ENCODE measurements at places on chromosomes 2 and 18.
A peak's percentile ranks its signal among the peaks of the same experiment; 100 is the strongest.

DNA sequence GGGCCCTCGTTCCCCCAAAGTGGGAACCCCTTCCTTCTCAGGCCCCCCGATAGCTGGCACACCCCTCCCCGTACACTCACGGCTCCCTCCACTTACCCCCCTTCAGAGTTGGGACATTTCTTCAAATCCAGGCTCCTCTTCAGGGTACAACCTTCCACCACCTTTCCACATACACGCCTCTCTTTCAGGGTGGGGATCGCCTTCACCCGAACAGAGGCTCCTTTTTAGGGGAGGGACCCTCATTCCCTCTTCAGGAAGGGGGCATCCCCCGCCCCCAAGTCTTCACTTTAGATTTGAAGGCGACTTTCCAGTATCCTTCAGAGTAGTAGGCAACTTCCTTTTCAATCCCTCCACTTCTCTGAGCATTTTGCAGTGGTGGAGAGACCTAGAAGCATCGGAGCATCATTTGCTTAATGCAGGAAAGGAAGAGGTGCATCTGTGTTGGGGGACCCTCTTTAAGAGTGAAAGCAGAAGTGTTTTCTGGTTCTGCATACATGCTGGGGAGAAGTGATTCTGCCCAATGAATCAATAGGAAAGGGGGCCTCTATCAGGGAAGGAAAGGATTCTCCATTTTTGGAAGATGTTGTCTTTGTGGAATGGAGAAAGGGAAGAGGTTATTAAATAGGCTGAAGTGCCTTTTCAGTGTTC is 845 bp downstream of the EML4 start:
- peak; percentile 20 for DNase-seq

GRCh38 chr2:203704430-203704829 is 2.0 kb upstream of the CD28 start:
- DNase-seq, result no peak

- no peak for DNase-seq
Measured at GRCh38 chr2:224670203-224670602, 46.0 kb downstream of the CCDC195 start.

DNA sequence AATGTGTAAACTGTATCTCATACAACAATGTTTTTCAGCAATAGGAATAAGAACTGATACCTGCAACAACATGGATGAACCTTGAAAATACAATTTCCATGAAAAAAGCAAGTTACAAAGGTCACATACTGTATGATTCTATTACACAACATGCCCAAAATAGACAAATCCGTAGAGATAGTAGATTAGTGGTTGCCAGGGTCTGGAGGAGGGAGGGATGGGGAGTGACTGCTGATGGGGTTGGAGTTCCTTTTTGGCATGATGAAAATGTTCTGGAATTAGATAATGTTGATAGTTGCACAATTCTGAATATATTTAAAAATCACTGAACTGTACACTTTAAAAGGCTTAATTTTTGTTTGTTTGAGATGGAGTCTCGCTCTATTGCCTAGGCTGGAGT is 33.8 kb downstream of the UBXN4 start:
- no peak for DNase-seq

GRCh38 chr2:67256892-67257291 is 140.2 kb upstream of the ETAA1 start:
- no peak for DNase-seq

DNA sequence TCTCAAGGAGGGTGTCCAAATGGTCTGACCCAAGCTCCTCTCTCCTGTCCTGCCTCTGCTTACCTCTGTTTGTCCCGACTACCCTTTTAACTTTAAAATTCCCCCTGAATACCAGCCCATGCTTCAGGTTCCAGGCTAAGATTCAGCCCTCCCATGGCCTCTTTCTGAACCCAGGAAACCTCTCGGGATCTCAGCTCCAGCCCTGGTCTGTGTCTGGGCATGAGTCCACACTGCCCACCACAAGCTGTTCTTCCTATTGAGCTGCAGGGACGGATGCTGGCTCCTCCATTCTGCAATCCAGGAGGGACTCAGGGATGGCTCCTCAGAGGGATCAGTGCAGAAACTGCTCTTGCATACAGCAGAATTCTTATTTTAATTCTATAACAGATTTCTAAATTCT is 78.9 kb downstream of the MYT1L start:
- DNase-seq, result no peak

GRCh38 chr2:230582851-230583283 is 129.8 kb upstream of the CAB39 start:
- DNase-seq, result peak; percentile 20

- no peak for DNase-seq
Measured at GRCh38 chr2:120586507-120587278, 149.0 kb upstream of the GLI2 start.

DNA sequence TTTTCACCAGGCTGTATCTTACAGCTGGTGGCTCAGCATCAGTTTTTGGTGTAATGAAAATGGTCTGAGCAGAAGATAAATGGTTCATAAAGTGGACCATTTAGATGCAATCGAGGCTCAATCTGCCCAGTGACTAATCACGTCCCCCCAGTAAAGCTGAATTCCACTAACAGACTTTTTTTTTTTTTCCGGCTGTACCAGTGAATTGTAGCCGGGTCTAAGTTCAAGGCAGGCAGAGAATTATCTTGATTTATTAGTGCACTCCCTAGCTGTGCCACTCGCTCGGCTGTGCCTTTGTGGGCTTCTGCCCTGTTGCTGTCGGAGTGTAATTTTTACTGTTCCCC is 215.1 kb upstream of the POU3F3 start:
- DNase-seq, result no peak

DNA sequence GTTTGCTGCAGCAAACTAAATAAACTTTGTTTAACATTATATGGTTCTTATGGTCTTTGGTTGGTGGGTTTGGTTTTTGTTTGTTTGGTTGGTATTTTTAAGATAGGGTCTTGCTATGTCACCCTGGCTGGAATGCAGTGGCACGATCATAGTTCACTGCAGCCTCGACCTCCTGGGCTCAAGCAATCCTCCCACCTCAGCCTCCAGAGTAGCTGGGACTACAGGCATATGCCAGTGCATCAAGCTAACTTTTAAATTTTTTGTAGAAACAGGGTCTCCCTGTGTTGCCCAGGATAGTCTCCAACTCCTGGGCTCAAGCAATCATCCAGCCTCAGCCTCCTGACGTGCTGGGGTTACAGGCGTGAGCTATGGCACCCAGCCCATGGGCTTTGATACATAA is 7.1 kb upstream of the RPRD1A start:
- no peak for DNase-seq

DNA sequence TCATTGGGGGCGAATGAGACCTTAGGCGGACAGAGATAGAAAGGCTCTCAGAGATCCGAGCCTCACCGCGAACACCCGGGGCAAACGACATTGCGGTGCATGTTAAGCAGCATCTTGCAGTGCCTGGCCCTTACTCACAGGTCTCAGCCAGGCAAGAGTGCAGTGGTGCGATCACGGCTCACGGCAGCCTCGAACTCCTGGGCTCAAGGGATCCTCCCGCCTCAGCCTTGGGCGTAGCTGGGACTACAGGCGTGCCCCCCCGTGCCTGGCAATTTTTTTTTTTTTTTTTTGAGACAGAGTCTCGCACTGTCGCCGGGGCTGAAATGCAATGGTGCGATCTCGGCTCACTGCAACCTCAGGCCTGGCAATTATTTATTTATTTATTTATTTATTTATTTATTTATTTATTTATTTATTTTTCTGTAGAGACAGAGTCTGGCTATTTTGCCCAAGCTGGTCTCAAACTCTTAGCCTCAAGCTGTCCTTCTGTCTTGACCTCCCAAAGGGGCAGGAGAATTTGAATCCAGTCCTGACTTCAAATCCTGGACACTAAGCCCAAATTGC is 1.3 kb downstream of the LAMA3 start:
- DNase-seq, result peak; percentile 36

DNA sequence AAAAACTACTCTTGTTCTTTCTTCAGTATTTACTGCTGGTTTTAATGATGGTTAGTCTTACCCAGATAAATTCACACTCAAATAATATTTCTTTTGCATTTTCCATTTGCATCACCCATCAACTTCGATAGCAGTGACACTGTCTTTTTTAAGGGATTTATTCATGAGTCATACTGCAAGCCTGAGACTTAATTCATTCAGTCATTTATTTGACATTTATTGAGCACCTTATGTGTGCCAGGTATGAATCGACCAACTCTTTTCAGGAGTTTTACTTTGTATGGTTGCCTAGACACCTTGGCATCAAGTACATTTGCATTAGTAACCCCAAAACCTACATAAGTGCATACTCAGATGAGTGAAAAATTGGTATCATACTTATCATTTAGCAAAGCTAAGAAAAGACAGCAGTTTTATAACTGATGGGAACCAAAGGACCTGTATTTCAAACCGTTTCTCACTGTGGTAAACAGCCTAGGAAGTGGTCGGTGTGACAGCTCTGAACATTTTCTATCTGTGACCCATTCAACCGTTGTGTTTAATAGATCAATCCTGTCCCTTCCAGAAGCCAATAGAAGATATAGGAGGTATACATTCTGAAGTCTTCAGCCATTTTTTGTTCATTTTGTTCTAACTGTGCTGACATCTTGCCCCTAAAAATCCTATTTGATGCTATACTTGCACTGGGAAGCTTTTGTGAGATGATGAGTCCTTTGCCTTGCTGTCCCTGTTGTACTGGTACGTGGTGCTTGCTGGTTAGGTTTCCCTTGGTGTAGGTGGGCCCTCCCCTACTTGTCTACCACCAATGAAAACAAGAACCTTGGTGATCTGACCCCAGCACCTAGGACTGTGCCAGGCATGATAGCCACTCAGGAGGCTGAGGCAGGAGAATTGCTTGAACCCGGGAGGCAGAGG is 484.7 kb upstream of the RAB12 start:
- peak; percentile 17 for DNase-seq

DNA sequence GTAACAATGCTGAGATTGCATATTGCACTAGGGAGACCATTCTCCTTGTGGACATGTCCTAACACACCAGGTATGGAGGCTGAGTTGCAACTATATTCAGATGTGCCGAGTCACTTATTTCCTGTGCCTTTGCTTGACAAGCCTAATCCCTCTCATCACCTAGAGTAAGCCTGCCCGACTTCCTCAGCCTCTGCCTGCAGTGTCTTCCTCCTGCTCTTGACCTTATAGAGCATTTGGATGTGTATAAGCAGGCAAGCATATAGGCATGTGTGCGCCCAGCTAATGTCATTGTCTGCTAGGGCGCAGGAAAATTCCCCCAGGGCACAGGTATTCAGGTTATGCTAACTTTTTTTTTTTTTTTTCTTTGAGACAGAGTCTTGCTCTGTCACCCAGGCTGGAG is 316.9 kb downstream of the CDH2 start:
- DNase-seq, result no peak

DNA sequence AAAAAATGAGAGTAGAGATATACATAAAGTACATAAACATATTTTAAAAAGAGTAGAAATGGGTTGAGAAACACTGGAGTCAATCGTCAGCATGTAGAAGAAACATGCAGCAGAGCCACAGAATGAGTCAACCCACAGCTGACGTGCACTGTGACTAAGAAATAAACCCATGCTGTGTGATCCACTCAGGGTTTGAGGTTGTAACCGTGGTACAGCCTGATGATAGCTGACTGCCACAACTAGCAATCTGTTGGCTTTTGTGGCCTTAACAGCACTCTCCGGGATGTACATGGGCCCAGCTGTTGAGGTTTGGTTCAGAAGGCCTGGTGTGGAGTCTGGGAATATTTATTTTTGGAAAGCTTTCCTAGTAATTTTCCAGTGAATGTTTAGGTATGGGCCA is 554.4 kb upstream of the MEX3C start:
- DNase-seq, result no peak

DNA sequence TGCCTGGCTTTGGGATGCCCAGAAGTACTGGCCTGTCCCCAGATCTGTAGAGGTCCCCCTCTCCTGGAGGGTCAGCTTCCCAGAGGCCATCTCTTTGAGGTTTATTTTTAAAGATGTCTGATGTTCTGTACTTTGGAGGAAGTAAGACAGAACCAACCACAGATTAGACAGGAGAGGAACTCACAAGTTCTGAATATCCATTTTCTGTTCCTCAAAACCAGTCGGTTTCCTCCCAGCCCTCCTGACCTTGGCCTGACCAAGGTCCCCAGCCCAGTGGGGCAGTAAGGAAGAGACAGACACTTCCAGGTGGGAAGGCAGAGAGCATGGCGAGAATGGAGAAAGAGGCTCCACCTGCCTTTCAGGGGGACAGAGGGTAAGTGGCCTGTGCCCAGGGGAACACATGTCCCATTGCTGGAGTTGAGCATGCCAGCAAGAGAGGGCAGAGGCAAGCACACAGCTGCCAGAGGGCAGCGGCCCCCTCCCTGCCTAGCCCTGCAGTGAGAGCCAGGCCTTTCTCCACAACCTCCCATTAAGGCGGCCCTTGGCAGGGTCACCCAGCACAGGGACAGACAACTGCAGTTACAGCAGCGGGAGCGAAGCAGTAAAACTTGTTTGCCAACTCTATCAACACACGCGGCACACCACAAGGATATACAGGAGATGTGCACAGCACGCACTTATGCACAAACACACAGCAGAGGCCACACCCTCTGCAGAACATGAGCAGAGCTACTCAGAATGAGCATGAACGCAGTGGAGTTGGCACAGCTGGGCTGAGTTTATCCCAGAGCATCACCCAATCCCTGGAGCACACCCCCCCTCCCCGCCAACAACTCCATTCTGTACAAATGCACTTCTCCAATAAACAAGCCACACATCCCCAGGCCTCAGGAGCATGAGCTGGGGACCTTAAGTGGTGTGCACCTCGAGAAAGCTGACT is 18.5 kb upstream of the SEMA4C start:
- DNase-seq, result no peak

- no peak for DNase-seq
Measured at GRCh38 chr2:181164699-181165098, 184.3 kb downstream of the UBE2E3 start.

DNA sequence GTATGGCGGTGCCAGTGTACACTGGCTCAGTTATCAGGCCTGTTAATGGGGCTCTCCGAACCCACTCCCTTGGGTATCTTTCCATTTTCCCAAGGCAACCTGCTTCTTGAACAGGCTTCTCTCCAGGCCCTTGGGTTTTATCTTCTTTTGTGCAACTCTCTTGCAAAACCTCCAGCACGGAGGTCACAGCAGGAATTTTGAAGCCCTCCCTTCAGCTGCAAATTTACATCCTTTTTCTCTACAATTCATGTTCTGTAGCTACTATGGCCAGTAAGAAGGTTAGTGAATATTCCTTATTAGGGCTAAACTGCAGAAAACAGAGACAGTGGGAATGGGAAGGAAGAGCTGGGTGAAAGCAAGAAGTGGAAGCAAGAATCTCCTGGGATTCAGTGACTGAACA is 10.4 kb upstream of the NPAS2 start:
- no peak for DNase-seq

Data from kidney tubule cell (primary cell).